ENCODE measurements at places on chromosomes 2 and 18.

GRCh38 chr18:22723773-22724172, 209.4 kb upstream of the RBBP8 start:
- DNase-seq: no peak

- no peak for DNase-seq
Measured at GRCh38 chr2:98377544-98377943, 31.3 kb downstream of the CNGA3 start.

- DNase-seq: no peak
Measured at GRCh38 chr2:205193836-205194228, 488.5 kb upstream of the NRP2 start.

GRCh38 chr2:145736871-145737270, 1217.0 kb upstream of the ZEB2 start:
- no peak for DNase-seq

DNA sequence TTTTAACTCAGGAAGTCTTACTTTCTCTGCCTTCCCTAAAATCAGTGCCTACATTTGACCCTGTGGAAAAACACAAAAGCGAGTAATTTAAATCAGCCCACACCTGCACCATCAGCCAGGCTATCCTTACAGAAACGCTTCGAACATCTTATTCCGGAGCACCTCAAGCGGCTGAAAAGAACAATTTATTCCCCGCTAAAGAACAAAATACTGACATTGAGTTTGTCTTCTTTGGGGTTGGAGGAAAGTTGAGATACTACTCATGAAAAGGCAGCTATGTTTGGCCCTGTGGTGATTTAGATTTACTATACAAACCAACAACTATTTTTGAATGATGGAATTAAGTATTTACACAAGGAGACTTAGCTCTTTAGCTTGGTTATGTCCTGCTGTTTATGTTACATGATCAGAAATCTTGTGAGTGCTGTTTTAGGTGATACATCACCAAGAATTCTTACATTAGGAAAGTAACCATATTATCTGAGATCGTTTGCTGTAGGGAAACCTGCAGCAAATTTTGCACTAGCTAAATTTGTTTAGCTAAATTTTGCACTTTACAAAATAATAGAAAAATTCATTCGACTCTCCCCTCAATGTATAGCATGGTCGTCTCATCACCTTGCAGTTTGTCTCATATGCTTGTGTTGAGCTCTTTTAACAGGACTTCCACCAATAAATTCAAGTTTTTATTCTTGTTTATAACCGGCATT, 158.8 kb upstream of the SIX2 start:
- no peak for DNase-seq

GRCh38 chr2:166417669-166418068, 41.9 kb upstream of the SCN9A start:
- DNase-seq: no peak

DNA sequence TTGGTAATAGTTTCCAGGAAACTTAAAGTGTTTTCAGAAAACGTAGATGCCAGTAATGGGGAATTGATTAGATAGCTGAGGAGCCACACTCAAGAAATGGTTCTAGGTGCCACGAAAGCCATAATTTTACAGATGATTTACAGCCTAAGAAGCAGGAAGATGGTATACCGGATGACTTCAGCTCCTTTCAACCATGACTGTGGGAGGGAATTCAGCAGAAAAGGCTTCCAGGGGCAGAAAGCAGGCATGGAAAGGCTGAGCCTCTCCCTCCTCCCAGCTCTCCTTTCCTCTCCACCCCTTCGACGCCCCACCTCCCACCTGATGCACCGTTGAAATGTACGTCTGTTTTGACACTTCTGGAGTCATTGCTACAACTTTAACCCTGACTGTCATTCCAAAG, 68.6 kb upstream of the SMIM21 start:
- no peak for DNase-seq

DNA sequence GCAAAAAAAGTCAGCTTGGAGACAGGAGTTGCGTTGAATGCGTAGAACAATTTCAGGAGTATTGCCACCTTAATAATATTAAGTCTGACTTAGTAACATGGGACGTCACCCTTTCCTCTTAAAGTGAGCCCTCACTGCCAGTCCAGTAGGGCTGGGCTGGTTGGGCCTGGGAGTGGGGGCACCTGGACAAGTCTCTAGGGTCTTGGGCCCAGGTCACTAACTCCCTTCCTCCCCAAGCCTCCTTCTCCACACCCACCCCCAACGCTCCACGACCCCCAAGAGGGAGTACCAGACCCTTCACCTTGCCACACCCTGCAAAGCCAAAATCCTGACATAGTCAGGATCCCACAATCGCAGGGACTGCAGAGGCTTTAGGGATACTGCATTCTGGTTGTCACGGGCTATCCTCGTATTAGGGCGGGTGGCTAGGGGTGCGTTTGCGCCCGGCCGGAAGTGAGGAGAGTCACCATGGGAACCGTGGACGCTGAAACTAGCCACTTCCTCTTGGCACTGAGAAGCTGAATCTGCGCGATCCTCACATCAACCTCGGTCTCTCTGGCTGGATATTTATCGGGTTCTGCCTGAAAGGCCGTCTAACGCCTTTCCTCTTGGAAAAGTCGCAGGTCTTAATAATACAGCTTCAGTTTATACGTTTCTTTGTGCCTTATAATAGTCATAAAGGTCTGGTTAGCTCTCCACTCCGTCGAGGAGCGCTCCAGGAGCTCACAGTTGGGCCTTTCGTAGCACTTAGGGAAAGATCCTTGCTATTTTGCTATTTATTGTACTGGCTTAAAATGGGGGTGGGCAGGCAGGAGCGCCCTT, 10.3 kb upstream of the CXXC1 start:
- DNase-seq: no peak

- DNase-seq: no peak
Measured at GRCh38 chr2:147538088-147538487, 306.7 kb upstream of the ACVR2A start.

DNA sequence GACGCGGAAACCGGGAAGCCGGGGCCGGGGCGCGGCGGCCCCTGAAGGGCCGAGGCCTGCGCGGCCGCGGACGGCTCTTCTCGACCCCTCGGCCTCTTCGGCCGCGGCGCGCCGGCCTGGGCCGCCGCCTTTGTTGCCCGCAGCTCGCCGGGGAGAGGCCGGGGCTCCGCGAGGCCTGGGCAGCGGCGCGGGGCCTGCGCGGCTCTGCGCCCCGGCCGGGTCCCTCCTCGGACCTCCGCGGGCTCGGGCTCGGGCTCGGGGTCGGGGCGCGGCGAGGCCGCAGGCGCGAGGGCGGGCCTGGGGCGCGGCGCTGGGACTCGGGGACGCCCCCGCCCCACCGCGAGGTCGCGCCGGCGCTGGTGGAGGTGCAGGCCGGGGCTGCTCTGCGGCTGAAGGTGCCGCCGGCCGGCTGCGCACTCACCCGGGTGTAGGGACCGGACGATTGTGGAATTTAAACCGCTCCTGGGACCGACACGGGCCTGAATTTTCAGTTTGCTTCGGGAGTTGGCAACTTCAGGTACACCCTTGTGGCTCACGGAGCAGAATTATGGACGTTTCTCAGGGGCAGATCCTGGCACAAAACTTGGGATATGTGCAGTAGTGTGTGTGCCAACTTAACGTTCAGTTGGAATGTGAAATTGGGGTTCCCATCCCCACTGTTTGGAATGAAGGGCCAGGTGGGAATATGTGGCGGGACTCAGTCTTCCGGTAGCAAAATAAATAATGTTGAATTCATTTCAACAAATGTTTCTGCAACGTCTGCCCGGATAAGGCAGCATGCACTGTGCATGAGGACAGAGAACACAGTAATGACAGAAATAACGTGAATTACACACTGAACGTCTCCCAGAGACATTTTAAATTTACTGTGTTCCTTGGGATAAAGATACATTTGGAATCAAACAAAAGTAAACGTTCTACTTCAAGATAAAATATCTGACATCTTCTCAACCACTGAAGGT, 787 bp downstream of the SOCS6 start:
- DNase-seq: no peak

DNA sequence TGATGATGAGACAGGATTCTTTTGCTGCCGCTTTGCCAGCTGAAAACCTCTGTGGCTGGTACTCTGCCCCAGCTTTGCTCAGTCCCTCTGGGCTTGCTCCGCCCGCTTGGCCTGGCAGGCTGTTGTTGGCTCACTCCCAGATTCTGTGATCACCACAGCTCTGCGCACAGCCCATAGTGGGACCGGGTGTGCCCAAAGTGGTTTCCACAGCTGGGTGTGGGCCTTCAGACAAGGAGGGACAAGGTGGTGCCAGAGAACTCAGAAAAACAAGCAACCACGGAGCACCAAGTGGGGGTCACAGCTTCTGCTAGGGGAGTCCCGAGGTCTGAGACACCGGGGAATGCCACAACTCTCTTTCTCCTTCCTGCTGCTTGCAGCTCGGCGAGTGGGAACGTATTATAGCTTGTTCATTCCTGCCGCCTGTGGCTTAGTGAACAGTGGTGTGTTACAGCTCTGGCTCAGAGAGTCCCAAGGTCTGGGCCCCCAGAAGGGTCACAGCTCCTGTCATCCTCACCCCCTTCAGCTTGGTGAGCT, 9.2 kb upstream of the KYNU start:
- no peak for DNase-seq

DNA sequence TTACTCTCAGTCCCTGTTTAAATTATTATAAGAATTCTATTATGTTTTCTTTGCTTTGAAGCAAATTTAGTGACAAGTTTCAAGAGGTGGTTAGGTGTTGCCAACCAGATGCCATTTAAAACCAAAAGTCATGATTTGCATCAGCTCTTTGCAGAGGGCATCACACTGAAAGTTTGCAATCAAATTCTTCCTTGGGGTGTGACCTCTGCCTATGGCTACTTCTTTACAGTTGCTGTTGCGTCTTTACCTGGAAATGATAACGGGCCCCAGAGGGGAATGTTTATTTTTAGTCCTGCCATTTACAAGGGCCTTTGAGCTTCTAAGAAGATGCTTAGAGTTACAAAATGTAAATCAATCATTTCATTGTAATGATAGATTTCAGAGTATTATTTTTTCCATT, 561.0 kb downstream of the ARHGAP15 start:
- no peak for DNase-seq

DNA sequence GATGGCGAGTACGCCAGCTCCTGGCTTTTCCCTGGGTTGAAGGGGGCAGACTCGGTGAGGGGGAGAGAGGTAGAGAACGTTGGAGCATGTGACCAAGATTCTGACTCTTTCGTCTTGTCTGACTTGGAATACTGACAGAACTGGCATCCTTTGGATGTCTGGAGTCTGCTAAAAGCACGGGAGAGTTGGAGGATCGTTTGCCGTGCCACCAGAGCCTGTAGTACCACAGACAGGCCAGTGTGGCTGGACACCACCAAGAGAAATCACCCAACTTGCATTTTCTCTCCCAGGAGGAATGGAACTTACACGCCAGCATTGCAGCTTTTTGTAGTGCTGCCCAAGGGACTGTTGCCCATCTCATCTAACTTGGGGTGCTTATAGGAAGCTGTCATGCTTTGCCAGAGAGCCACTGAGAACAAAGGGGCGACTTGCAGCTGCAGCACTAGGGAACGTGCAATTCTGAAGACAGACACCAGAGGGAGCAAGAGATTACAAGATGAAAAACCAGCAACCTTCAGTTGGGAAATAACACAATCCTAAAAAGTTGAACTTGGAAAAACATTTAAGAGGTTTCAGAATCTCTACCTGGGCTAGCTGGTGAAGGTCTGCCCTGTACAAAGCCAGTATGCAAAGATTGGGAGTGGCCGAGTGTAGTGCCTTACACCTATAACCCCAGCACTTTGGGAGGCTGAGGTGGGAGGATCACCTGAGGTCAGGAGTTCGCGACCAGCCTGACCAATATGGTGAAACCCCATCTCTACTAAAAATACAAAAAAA, 24.1 kb downstream of the PSMG2 start:
- peak; percentile 37 for DNase-seq

- DNase-seq: no peak
Measured at GRCh38 chr2:169736902-169737301, 3.3 kb downstream of the KLHL23 start.

DNA sequence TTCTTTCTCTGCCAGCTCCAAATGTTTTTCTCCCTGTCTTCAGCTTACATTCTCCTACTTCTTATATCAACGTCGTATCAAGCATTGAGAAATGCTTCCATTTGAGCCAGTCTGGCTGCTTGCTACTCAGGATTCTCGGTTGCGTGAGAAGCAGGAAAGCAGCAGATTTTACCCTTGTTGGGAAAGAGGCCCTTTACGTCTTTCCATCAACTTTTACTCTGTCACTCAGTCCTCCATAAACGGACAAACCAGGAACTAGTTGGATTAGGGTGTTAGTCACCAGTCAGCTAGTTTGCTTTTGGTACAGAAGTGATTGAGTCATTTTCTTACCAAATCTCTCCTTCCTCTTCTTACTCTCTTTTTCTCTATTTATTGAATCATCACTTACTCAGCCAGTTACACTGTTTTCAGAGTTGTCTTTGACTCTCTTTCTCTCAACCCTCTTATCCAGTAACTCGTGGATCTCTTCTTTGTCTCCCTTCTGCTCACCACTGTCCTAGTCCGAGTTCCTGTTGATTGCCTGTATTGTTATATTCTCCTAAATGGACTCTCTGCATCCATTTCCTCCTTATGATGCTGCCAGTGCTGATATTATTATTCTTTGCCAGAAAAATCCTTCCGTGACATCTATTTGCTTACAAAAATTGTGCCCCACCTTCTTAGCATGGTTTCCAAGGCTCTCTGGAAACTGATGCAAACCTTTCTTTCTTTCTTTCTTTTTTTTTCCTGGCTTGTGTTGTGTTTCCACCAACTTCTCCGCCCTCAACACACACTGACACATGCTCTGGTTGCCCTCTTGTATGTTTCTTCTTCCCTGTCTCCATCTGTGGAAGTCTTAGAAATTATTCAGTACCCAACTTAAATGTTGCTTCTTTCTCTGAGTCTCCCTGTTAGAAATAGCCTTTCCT, 61.5 kb downstream of the VRK2 start:
- no peak for DNase-seq

- DNase-seq: no peak
Measured at GRCh38 chr2:135890835-135891234, 14.6 kb upstream of the MCM6 start.

- DNase-seq: no peak
Measured at GRCh38 chr2:229909090-229909489, 12.7 kb downstream of the TRIP12 start.

DNA sequence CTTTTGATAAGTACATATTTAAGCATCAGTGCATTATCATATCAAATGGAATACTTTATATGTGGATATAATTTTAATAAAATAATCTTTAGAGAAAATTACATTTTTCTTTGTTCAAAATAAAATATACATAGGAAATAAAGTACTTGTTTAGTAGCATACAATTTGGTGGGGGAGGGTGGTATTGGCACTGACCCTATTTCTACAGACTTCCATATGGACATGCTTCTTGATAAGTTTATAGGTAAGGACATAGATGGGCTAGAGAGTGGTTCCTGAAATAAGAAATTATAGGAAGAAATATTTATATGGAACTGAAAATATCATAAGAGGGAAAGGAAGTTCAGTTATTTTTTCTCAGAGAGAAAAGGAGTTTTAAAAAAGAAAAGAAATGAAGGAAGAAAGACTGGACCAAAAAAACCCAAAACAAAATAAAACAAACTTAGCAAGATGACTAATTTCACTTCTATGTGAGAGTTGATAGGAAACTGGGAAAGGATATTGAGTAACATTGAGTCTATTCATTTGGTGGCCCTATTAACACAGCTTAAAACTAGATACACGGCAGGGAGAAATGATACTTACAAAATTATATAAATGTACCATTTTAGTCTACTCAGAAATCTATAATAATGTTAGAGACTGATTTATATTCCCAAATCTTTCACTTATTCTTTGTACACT, 505.9 kb downstream of the ERBB4 start:
- no peak for DNase-seq

- DNase-seq: no peak
Measured at GRCh38 chr2:221836095-221836494, 264.0 kb upstream of the EPHA4 start.

- DNase-seq: no peak
Measured at GRCh38 chr2:181978351-181979150, 7.1 kb upstream of the PPP1R1C start.

Data from stimulated activated CD4-positive, alpha-beta T cell treated with anti-CD3 and anti-CD28 coated beads, TNF-alpha, amount 100 ng/mL, for 1 hour (primary cell).